ENCODE measurements at places on chromosomes 1 and 21. TPM values are rescaled to one million over a fixed set of nuclear protein-coding genes. Genes with fewer than 3 reads are reported as not detected.

DNA sequence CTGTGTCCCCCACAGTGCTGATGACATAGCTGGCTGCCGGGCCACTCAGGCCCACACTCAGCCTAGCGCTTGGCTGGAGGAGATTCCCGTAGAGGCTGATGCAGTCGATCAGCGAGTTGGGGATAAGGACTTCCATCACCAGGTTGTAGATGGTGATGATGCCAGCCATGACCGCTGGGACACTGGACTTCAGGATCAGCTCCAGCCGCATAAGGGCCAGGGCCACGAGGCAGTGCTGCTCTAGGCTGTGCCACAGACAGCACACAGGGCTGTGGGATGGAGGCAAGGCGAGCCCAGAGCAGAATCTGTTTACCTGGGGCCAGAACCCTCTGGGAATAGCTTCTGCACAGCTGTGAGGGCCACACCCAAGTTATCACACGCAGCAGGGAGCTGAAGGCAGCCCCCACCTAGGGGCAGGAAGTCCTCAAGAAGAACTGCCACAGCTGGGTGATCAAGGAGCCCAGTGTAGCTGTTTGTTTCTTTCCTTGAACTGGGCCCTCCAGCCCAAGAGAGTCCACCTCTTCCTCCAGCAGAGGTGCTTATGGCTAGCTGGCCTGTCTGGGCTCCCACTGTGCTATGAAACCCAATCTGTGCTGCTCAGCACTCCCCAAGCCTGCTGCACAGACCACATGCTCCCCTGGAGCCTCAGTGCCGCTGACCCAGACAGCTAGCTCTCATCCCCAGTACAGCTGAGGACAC, 6.2 kb downstream of the SLC2A1 start:
- DNase-seq: no peak

GRCh38 chr1:207873055-207873890, 37.7 kb downstream of the CD34 start:
- DNase-seq: no peak

DNA sequence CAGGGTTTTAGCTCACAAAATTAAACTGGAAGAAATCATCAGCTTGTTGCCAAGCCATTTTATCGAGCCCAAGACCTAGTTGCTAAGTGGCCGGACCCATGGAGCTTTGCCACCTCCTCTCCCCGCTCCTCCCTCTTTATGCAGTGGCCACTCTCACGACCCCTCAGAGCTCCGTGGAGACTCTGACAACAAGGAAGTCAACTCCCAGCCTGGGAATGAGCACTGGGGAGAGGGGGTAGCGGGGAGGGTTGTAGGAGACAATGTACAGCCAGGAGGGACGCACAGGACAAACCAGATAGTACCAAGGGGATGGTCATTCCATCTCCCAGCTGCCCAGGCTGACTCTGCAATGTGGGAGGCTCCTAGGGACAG, 250.9 kb downstream of the SIPA1L2 start:
- no peak for DNase-seq

DNA sequence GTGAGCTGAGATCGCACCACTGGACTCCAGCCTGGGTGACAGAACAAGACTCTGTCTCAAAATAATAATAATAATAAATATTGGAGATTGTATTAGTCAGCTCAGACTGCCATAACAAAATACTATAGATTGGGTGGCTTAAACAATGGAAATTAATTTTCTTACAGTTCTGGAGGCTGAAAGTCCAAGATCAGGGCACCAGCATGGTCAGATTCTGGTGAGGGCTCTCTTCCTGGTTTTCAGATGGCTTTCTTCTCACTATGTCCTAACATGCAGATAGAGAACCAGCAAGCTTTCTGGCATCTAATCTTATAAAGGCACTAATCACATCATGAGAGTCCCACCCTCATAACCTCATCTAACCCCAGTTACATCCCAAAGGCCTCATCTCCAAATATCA, 23.2 kb upstream of the DDAH1 start:
- no peak for DNase-seq

GRCh38 chr21:36524477-36524876, 44.6 kb upstream of the CLDN14 start:
- no peak for DNase-seq

GRCh38 chr1:29631361-29631760, 395.0 kb downstream of the PTPRU start:
- DNase-seq: no peak

GRCh38 chr1:2629627-2630497, 3.0 kb downstream of the MMEL1 start:
- DNase-seq: no peak

- peak; percentile 93 for DNase-seq
Measured at GRCh38 chr1:153790313-153790965, 15.2 kb downstream of the SLC27A3 start.

DNA sequence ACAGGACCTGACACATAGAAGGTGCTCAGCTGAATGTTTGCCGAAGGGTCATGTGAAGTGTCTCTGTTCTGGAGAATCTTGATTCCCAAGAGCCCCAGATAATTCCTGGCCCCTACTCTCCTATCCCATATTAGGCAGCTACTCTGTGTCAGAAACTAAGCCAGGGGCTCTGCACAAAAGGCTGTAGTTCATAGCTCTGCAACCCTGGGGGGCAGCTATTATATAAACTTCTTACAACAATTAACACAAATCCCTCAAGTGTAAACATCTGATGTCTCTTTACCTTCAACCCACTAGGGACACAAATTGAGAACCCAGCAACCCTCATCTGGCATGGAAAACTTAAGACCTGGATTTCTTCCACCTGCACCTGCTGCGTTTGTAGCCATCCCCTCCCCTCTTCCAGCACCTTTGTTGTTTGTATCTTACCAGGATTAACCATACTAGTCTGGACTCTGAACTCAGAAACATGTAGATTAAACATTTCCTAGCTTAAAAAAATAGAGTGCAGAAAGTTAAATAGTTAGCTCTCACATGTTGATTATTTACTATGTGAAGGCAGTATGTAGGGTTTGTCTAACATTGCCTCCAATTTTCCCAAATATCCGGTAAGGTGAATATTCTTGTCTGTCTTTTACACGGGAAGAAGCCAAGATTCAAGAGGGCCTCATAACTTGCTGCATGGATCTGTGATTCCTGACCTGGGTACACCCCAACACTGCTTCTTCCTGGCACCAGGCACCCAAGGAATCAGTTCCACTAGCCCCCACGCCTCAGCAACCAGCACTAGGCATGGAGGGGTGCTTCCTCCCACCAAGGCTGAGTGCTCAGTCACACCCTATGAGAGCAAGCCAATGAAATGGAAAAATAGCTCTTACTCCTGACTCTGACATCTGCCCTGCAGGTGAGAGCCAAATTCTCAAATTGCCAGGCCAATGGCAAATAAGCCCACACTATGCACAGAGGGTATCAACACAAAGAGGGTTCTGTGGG, 220.7 kb upstream of the HOOK1 start:
- DNase-seq: no peak

GRCh38 chr21:42815217-42815616, 64.1 kb downstream of the WDR4 start:
- no peak for DNase-seq

DNA sequence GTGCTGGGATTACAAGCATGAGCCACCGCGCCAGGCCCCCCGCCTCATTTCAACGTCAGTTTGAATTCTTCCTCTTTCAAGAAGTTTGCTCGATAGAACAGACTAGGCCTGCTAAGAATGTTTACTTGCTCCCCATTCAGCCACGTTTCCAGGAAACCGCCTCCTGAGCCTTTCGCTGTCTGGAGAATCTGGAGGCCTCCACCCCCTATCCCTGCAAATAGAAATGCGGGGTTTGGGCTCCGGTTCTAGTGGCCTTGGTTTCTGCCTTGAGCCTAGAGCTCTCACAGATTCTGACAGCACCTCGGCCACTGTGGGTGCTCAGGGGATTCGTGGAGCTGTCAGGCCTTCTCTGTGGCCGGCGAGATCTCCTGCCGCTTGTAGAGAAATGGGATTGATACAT, 84.3 kb downstream of the UBIAD1 start:
- DNase-seq: no peak

DNA sequence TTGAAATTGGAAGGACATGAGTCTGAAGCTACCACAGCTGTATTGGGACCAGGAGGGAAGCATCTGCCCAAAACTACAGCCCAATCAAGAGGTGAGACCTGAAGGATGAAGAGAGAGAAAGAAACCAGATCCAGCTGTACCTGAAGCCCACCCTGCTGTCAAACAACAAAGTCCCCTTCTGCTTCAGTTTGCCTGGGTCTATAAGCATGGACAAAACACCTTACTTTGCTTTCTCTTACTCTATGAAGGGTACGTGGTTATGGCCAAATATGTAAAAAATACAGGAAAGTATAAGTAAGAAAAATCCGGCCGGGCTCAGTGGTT, 26.4 kb downstream of the TOMM20 start:
- no peak for DNase-seq

- no peak for DNase-seq
Measured at GRCh38 chr1:192559115-192560006, 16.2 kb upstream of the RGS1 start.

DNA sequence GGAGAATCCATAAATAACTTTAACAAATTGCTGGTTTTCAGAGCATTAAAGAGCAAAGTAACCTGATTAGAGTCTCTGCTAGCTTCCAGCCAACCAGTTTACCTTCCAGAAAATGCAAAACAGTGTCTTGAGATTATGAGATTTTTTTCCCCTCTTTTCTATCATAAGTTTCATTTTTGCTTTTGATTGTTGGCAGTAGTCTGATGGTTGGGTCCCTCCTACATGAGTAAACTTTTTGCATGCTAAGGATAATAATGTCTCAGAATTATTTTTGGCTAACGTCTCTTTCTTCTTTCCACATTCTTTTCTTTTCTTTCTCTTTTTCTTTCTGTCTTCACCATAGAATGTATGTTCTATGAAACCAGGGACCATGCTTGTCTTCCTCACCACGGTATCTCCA, 6.3 kb upstream of the ADAMTS5 start:
- peak; percentile 14 for DNase-seq

DNA sequence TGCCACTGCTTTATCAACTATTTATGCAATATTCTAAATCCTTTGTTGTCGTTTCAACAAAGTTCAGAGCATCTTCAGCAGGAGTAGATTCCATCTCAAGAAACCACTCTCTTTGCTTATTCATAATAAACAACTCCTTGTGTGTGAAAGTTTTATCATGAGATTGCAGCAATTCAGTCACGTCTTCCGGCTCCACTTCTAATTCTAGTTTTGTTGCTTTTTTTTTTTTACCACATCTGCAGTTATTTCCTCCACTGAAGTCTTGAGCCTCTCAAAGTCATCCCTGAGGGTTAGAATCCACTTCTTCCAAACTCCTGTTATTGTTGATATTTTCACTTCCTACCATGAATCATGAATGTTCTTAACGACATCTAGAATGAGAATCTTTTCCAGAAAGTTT, 14.8 kb upstream of the ETS2 start:
- DNase-seq: no peak

DNA sequence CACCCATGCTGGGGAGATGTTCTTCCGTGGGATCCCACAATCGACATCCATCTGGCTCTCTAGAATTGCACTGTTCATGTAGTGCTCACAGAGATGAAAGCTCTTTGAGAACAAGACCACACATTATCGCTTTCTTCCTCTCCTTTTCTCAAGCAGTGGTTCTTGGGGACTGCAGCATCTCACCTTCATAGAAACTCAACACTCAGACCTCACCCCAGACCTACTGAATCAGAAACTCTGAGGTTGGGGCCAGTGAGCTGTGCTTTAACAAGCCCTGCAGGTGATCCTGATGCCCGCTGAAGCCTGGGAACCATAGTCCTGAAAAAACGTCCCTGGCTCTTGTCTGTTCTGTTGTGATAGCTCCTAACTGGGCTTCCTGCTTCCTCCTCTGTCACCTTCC, 251.3 kb upstream of the FGGY start:
- no peak for DNase-seq

GRCh38 chr1:111903871-111904449, 85.5 kb downstream of the KCND3 start:
- DNase-seq: no peak

DNA sequence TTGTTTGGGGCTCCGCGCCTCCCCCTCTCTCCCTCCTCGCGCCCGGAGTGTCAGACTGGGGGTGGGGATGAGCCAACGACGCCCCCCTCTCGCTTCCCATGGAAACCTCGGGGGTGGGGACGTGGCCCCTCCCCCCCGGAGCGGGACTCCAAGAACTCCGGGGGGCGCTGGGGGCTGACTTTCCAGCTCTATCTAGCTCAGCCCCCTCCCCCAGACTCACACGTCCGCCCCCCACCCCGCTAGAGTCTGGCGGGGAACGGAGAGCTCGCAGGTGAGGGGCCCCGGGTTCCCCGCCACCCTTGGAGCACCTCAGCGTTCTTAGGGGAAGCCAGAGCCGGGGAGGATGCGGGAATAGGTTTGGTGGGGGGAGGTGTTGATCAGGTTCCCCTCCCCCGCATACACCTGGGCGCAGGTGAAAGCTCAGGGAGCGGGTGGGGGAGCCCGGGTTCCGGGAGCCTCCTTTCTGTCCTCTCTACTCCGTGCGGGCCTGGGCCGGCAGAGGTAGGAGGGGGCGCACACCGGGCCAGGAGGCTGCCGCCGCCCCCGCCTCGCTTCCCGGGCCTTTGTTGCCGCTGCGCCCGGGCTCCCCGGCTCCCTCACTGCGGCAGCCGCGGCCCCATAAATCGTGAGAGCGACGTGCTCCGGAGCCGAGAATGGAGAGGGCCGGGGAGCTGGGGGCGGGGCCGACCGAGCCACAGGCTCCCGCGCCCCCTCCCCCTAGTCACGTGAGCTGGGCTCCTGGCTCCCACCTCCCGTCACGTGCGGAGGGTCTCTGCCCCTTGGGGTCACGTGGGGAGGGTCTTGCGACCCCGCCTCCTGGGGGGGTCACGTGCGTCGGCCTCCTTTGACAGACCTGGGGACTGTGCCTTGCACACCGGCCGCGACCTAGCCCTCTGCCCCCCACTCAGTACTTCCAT, 1.9 kb downstream of the EFNA3 start:
- DNase-seq: peak; percentile 38

DNA sequence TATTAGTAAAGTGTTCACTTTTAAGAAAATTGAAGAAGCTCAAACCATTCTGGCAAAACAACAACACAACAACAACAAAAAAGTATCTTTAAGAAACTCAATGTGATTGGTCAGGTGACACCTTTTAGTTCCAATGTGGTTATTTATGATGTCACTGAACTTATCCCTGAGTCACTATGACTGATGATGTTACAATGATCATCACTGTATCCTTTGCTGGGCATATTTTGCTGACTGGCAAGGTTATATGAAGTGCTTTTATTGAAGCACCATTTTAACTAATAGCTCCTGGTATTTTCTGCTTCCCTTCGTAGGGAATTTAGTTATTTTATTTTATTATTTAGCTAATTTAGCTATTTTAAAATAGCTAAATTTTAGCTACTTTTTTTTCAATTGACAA, at the start of gene TEX50:
TEX50 (plus strand) TSS at position 223 of the 400 bp plus-strand sequence. CDS start 184 bp downstream, outside the sequence.
- DNase-seq: no peak

Gene EVA1C
- 5.3 TPM for total RNA-seq

Gene OR6N1
- not detected for total RNA-seq

Gene OR2L13
- not detected for total RNA-seq

Gene PARS2
- total RNA-seq: 2.5 TPM

Gene COL8A2
- 10.7 TPM for total RNA-seq
